NCI-H226 (cell line): ENCODE measurements at places on chromosomes 11 and 22.

GRCh38 chr11:15062599-15062998 lies 10.8 kb upstream of the CALCB start:
- DNase-seq: no peak

GRCh38 chr11:64850979-64851567 lies 6.6 kb upstream of the CDC42BPG start:
- DNase-seq: peak; percentile 39

- no peak for DNase-seq
These were observed 4.3 kb downstream of the INPPL1 start for GRCh38 chr11:72228844-72229231.

GRCh38 chr11:8250981-8251615 lies 12.6 kb downstream of the LMO1 start:
- no peak for DNase-seq

- peak; percentile 11 for DNase-seq
These were observed 3.5 kb upstream of the LIF start for GRCh38 chr22:30250039-30250565.

- DNase-seq: no peak
These were observed 37.2 kb upstream of the ETS1 start for GRCh38 chr11:128624269-128625175.

DNA sequence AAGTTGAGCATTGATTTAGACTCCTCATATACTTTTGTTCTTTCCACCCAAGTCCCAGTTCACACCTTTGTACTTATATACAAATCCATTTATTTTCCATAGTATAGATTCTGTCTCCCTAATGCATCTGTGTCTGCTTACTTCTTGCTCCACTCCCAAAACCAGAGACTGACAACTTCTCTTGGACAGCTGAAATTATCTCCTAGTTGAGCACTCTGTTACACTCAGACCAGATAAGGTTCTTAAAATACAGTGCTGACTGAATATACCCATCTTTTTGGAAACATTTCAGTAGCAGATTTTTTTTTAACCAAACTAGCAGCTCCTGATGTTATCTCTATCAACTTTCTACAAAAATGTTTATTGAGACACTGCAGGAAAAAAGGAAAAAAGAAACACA lies 106.3 kb downstream of the OPCML start:
- no peak for DNase-seq

DNA sequence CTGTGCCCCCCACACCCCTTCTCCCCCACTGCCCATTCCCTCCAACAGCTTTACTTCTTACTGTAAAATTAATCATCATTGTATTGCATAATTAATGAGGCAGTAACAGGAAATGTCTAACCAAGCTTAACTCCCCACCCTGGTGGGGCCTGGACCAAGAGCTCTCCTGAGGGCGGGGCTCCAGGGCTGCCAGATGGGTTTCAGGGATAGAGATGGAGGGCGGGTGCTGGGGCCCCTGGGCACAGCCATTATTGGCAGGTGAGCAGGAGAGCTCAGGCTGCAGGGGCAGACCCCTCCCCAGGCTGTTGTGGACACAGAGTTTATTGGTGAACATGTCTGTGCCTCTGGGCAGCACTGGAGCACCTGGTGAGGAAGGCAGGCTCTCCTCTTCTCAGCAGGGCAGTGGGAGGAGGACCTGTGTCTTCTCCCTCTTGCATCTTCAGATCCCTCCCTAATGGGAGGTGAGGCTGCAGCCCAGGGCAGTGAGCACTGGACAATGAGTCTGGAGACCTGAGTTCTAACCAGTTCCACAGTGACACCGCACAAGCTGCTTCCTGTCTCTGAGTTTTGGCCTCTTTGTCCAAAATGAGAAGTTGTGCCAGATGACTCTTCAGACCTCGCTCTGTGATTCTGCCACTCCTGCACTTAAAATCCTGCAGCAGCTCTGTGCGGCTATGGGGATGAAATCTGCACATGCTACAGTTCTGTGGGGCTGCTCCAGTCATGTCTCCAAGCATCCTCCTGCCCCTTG lies 233.3 kb downstream of the CEP164 start:
- DNase-seq: no peak

- no peak for DNase-seq
These were observed 30.4 kb downstream of the RTN4R start for GRCh38 chr22:20237480-20238440.

DNA sequence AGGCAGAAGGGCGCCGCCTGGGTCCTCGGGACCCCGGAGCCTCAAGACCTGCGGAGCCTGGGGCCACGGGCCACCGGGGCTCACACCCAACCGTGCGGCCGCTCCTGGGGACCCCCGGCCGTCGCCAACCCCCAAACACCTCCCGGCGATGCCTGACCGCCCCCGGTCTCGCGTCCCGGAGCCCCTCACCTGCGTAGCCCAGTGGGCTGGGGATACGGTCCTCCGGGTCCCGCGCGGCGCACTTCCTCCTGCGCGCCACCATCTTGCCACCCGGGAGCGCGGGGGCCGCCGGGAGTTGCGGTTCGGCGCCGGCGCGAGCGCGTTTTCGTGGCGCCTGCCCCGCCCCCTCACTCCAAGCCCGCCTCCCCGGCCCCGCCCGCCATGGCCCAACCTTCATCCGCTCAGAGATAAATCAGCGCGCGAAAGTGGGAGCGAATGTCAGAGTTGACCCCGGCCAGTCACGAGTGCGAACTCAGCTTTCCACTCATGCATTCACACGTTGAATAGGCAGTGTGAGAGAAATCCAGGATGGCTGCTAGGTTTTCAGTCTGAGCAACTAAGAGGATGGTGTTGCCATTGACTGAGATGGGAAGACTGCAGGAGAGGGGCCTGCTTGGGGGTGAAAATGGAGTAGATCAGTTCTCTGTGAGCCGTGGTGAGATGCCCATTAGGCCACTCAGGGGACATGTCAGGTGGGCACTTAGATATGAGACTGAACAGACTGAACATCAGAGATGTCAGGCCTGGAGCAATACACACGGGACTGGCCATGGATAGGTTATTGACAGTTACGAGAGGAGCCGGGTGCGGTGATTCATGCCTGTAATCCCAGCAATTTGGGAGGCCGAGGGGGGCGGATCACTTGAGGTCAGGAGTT lies at the start of gene RRP7A:
TSS of gene RRP7A (minus strand) at position 272 of the 877 bp plus-strand sequence. CDS start at position 262, 10 bp downstream.
- peak; percentile 33 for DNase-seq

- no peak for DNase-seq
These were observed 921 bp upstream of the BCL2L13 start for GRCh38 chr22:17637490-17638181.

GRCh38 chr22:50083462-50084079 lies 1.7 kb downstream of the MLC1 start:
- no peak for DNase-seq

GRCh38 chr11:1546536-1547466 lies 25.3 kb downstream of the DUSP8 start:
- DNase-seq: peak; percentile 46
